ENCODE measurements at places on chromosomes 5 and 9. TPM values are rescaled to one million over a fixed set of nuclear protein-coding genes. Genes with fewer than 3 reads are reported as not detected.

- no peak overlapping the region for H3K4me3 ChIP-seq
- H3K27me3 ChIP-seq: no peaks in the 10 kb centered on the region
Measured at GRCh38 chr9:124875501-124875900, 13.6 kb downstream of the ARPC5L start.

- peaks cover 12% of the 10 kb centered on the region for H3K4me1 ChIP-seq
- no peak overlapping the region for H3K4me3 ChIP-seq
- DNase-seq: no peak
- H3K36me3 ChIP-seq: no peaks in the 10 kb centered on the region
Measured at GRCh38 chr9:135701067-135701958, 672 bp upstream of the KCNT1 start.

DNA sequence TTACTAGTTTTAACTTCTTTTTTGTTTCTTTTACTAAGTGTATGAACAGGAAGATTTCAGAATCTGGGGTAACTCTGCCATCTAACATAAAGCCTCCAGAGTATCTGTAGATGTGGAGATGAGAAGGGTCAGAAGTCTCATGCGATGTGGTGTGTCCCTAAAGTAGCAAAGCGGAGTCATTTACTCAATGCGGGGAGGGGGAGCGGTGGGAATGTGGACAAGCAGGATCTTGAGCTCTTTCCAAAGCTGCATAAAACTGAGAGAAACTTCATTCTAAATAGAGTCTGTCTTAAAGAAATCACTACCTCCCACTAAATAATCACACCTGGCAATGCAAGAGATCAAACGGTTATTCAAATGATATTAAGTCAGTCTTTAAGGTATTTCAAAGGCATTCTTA lies 92.4 kb downstream of the MED27 start:
- no peak overlapping the region for H3K27ac ChIP-seq
- H3K36me3 ChIP-seq: no peaks in the 10 kb centered on the region
- no peaks in the 10 kb centered on the region for H3K4me1 ChIP-seq
- H3K27me3 ChIP-seq: no peaks in the 10 kb centered on the region
- no peak for DNase-seq

DNA sequence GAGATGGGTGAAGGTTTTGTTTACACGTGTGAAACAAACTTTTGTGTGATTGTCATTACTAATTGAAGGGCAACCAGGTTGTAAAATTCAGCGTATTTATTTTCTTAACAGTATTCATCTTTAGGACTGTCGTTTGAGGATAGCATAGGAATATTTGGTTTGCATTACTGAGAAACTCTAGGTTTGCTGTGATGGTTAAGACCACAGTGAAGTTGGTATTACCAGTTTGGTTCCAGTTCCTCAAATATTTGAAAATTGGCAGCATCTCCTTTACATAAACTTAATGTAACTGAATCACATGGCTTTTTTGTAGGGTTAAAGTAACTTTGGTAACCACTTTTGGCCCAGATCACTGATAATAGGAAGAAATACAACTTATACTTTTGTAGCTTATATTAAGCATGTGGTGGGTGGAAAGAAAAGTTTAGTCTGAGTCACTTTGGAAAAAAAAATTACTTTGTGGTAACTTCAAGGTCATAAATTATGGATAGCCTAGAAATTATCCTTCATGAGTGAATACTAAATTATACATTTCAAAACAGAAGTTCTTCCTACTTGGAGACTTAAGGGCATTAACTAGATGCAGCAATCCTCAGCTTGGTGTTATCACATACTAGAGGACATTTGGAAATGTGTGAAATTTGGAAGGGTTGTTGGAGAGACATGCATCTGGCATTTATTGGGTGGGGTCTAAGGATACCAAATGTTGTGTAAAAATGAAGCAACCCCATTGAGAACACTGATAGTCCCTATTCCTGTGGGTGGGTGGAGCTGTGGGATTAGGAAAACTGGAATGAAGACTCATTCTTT lies 33.9 kb downstream of the G3BP1 start:
- no peak overlapping the region for H3K4me3 ChIP-seq
- peaks cover 26% of the 10 kb centered on the region for H3K36me3 ChIP-seq
- no peaks in the 10 kb centered on the region for H3K27me3 ChIP-seq

The TMEM252 gene
- total RNA-seq: not detected

The TUSC1 gene
- 21.2 TPM for total RNA-seq

GRCh38 chr5:65015767-65016166 lies 247.0 kb downstream of the CWC27 start:
- no peaks in the 10 kb centered on the region for H3K36me3 ChIP-seq
- DNase-seq: no peak
- H3K27ac ChIP-seq: no peak overlapping the region
- H3K27me3 ChIP-seq: no peaks in the 10 kb centered on the region
- H3K4me3 ChIP-seq: no peak overlapping the region

The DRD1 gene
- total RNA-seq: not detected

The KIF20A gene
- not detected for total RNA-seq

The AJM1 gene
- total RNA-seq: 4.7 TPM

The FGF10 gene
- 35.6 TPM for total RNA-seq
